ENCODE measurements at places on chromosomes 7 and 10.
A peak's percentile ranks its signal among the peaks of the same experiment; 100 is the strongest.

- no peak for DNase-seq
These were observed 16.8 kb downstream of the SEMA3C start for GRCh38 chr7:80902019-80902418.

DNA sequence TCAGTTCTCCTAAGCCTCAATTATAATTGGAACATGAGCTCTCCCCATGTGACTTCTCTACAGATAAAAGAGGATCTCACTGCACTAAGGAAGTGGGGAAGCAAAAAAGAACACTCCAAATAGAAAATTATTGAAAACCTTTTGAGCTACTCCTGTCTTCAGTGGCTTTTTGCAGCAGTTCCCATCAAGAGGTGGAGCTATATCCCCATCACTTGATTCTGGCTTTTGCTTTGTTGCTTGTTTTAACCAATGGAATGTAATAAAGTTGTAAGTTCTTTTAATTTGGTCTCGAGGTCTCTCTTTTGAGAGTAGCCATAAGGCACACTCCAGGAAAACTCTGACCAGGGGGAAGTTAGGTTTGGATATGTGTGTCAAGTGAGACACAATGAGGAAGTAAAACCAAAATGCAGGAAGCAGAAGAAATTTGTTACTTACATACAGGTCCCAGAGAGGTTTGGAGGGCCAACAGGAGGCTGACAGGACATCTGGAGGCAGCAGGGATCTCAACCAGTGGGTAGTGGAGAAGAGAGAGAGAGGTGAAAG is 569.4 kb downstream of the HTR7 start:
- DNase-seq = peak; percentile 12

GRCh38 chr7:118080947-118081346 is 103.0 kb upstream of the LSM8 start:
- peak; percentile 91 for DNase-seq

- DNase-seq = no peak
These were observed 222.8 kb upstream of the IMMP2L start for GRCh38 chr7:111785076-111785475.

DNA sequence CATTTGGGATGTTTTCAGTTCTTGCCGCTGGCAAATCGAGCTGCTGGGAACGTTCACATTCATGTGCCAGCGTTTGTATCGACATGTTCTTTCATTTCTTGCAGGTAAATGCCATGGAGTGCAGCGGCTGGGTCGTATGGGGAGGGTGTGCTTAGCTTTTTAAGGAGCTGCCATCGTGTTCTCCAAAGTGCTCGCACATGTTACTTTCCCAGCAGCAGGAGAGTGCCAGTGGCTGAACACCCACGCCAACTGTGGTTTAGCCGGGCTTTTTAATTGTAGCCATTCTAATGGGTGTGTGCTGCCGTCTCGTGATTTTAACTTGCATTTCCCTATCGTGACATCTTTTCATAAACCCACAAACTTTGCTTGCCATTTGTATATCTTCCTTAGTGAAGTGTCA is 11.6 kb upstream of the BNIP3 start:
- no peak for DNase-seq

- peak; percentile 37 for DNase-seq
These were observed 164.3 kb downstream of the SUGCT start for GRCh38 chr7:40299097-40299496.

DNA sequence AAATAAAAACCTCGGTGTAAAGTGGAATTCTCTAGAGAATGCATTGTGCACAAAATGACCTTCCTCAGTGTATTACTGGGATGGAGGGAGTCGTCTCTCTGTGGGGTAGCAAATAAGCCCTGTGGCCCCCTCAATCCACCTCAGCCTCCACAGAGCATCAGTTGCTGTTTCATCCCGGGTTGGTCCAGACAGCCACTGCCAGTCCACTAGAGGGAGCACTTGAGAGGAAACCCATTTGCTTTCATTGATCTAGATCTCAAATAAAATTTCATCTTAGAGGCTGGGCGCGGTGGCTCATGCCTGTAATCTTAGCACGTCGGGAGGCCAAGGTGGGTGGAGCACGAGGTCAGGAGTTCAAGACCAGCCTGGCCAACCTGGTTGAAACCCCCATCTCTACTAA is 1128.7 kb downstream of the CNTNAP2 start:
- DNase-seq = peak; percentile 5

- no peak for DNase-seq
These were observed 596.7 kb upstream of the LRRTM3 start for GRCh38 chr10:66329147-66329546.

DNA sequence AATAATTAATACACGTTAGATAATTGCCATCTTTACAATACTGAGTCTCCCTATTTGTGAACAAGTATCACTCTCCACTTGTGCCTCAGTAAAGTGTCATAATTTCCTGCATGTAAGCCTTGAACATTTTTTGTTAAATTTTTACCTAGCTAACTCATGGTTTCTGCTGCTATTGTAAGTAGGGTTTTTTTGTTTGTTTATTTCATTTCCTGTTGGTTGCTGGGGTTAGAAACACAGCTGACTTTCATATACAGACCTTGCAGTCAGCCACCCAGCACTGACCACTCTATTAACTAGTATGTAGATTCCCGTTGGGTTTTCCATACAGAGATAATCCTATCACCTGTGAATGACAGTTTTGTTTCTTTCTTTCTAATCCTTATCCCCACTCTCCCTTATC is 133.3 kb downstream of the MPP7 start:
- no peak for DNase-seq

- no peak for DNase-seq
These were observed 7.0 kb downstream of the FBH1 start for GRCh38 chr10:5897053-5897340.

Data from RWPE1 (cell line).